Astrocyte (in vitro differentiated cells and primary cell): ENCODE measurements at places on chromosomes 4 and X. TPM values are rescaled to one million over a fixed set of nuclear protein-coding genes. Genes with fewer than 3 reads are reported as not detected.

Gene PLAC8
- 19.5 and 27.8 TPM in 2 replicates for total RNA-seq

DNA sequence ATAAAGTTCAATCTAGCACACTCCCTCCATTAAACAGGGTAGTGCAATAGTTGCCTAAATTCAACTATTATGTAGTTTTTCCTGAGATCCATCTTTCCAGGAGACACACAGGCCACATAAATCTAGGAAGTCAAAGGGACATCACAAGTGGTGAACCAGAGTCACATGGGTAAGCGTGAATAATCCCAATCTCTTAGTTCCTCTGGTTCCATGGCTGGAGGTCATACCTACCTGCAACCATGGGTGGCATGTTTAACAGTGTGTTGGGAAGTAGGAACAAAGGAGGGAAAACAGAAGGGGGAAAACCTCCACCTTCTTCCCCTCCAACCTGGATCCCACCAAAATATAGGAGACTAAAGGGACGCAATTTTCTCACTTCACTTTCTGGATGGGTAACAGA is 2651.6 kb downstream of the ARAP2 start:
- no peak overlapping the region for H3K27ac ChIP-seq
- DNase-seq, result no peak
- H3K27me3 ChIP-seq, result no peaks in the 10 kb centered on the region
- H3K36me3 ChIP-seq, result no peaks in the 10 kb centered on the region

- H3K27ac ChIP-seq, result no peak overlapping the region
- no peaks in the 10 kb centered on the region for H3K36me3 ChIP-seq
- H3K27me3 ChIP-seq, result no peaks in the 10 kb centered on the region
Observed at GRCh38 chrX:106862972-106863688, 40.0 kb downstream of the RIPPLY1 start.

GRCh38 chr4:36224972-36225903 is 19.1 kb downstream of the ARAP2 start:
- DNase-seq, result no peak
- H3K27me3 ChIP-seq, result no peaks in the 10 kb centered on the region
- no peak overlapping the region for H3K27ac ChIP-seq
- H3K4me1 ChIP-seq, result peaks cover 3% of the 10 kb centered on the region

DNA sequence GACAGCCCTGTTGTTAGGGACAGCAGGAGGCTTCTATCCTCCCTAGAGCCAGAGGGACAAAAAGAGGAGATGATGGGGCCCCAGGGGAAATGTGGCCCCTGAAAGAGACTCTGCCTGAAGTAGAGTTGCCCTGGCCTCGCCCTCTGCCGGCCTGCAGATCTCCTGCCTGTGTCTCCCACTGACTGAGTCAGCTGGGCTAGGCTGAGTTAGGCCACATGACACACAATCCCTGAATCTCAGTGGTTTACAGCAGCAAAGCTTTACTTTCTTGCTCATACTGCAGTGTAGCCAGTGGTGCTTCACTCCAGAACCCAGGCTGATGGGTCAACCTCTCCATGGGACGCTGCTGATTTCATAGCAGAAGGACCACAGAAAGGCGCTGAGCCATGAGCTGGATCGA is 23.5 kb downstream of the DRD5 start:
- no peaks in the 10 kb centered on the region for H3K36me3 ChIP-seq
- H3K27me3 ChIP-seq, result no peaks in the 10 kb centered on the region
- no peak overlapping the region for H3K27ac ChIP-seq
- DNase-seq, result no peak

- DNase-seq, result peak; percentile 4
- no peak overlapping the region for H3K27ac ChIP-seq
- no peaks in the 10 kb centered on the region for H3K36me3 ChIP-seq
- no peak overlapping the region for H3K4me3 ChIP-seq
- no peaks in the 10 kb centered on the region for H3K27me3 ChIP-seq
Observed at GRCh38 chr4:112975567-112976355, 73.7 kb upstream of the ANK2 start.

Gene IBSP
- total RNA-seq, result not detected in 2 replicates

Gene SOX3
- total RNA-seq, result 0.26 and 0.98 TPM in 2 replicates

DNA sequence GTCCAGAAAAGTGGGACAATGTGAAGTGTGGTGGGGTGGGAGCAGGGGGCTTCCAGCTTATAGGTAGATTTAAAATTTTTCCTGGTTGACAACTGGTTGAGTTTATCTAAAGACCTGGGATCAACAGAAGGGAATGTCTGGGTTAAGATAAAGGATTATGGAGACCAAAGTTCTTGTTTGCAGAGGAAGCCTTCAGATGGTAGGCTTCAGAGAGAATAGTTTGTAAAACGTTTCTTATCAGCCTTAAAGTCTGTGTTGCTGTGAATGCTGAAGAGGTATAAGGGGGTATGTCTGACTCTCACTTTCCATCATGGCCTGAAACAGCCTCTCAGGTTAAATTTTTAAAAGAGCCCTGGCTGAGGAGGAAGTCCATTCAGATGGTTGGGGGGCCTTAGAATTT is 20.5 kb downstream of the MGST2 start:
- H3K4me3 ChIP-seq, result no peak overlapping the region
- H3K27me3 ChIP-seq, result no peaks in the 10 kb centered on the region
- H3K27ac ChIP-seq, result no peak overlapping the region

Gene ARHGAP36
- total RNA-seq, result not detected in 2 replicates

Gene SORCS2
- 13.8 and 25.7 TPM in 2 replicates for total RNA-seq

DNA sequence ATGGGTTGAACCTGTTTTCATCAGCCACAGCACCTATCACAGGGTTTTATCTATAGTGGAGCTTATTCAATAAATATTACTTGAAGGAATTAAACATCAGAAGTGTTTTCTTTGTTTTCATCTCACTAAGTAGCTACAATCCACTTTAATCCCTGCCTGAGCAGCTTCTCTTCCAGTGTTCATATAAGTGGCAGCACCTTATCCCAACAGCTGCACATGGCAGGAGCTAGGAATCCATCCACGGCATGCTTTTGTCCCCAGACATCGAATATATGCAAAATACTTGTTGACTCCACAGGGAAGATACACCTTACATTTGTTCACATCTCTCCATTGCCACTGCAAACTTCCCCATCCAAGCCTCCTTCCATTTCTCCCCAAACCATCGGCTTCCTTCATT is 549.8 kb upstream of the FAM241A start:
- H3K4me3 ChIP-seq, result no peak overlapping the region
- H3K36me3 ChIP-seq, result no peaks in the 10 kb centered on the region
- no peak overlapping the region for H3K27ac ChIP-seq
- no peaks in the 10 kb centered on the region for H3K27me3 ChIP-seq
- DNase-seq, result no peak
- no peaks in the 10 kb centered on the region for H3K4me1 ChIP-seq

Gene TDO2
- 0.24 TPM in 1 of 2 replicates, not detected in the other for total RNA-seq

DNA sequence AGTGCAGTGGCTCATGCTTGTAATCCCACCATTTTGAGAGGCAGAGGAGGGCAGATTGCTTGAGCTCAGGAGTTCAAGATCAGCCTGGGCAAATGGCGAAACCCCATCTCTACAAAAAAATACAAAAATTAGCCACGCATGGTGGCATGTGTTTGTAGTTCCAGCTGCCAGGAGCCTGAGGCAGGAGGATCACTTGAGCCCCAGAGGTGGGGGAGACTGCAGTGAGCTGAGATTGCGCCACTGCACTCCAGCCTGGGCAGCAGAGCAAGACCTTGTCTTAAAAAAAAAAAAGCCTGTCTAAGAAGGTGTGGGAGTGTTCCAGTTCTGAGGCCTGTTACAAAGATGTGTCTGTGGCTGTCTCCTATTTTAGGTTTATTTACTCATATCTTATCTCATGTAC is 38.0 kb downstream of the PI4K2B start:
- H3K27ac ChIP-seq, result no peak overlapping the region
- DNase-seq, result no peak
- H3K4me3 ChIP-seq, result no peak overlapping the region

GRCh38 chr4:146275370-146275769 is 61.0 kb downstream of the REELD1 start:
- no peaks in the 10 kb centered on the region for H3K4me1 ChIP-seq
- DNase-seq, result no peak
- no peaks in the 10 kb centered on the region for H3K27me3 ChIP-seq
- no peaks in the 10 kb centered on the region for H3K36me3 ChIP-seq

Gene UGT2B17
- not detected in 2 replicates for total RNA-seq

Gene GPRASP1
- total RNA-seq, result 2.3 and 2.7 TPM in 2 replicates

DNA sequence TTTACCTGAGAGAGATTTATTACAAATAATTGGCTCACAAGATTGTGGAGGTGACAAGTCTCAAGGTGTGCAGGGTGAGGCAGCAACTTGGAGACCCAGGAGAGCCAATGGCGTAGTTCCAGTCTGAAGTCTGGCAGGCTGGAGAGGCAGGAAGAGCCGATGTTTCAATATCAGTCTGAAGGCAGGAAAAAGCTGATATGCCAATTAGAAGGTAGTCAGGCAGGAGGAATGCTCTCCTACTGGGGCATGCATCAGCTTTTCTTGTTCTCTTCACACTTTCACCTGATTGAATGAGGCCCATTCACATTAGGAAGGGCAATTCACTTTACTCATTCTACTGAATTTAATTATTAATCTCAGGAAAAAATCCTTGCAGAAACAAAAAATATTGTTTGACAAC is 1351.7 kb upstream of the ADGRL3 start:
- no peaks in the 10 kb centered on the region for H3K4me1 ChIP-seq
- H3K4me3 ChIP-seq, result no peak overlapping the region
- H3K27ac ChIP-seq, result no peak overlapping the region

GRCh38 chr4:58636381-58636780 is 1526.2 kb upstream of the IGFBP7 start:
- H3K27ac ChIP-seq, result no peak overlapping the region
- H3K36me3 ChIP-seq, result no peaks in the 10 kb centered on the region
- no peak overlapping the region for H3K4me3 ChIP-seq
- H3K27me3 ChIP-seq, result no peaks in the 10 kb centered on the region
- H3K4me1 ChIP-seq, result no peaks in the 10 kb centered on the region

DNA sequence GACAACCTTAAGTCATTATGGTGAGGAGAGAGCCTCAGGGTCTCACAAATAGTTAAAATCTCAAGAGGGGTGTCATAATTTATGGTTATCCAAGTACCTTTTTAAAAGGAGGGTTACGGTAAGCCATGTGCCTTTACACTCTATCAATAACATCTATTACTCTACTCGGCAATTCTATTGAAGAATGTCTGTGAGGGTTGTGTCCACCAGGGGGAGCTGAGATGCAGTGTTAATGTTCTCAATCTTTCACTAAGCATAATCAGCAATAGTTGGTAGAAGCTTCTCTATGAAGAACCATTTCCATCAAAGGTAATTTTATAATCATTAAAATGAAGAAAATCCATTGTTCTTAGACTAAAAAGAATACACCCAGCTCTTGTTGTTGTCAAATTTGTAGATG is 457.4 kb downstream of the CENPC start:
- H3K36me3 ChIP-seq, result no peaks in the 10 kb centered on the region
- H3K27me3 ChIP-seq, result no peaks in the 10 kb centered on the region
- H3K4me1 ChIP-seq, result no peaks in the 10 kb centered on the region
- no peak overlapping the region for H3K4me3 ChIP-seq

Gene ATXN3L
- not detected in 2 replicates for total RNA-seq

Gene TACR3
- total RNA-seq, result 0.05 TPM in 2 replicates

DNA sequence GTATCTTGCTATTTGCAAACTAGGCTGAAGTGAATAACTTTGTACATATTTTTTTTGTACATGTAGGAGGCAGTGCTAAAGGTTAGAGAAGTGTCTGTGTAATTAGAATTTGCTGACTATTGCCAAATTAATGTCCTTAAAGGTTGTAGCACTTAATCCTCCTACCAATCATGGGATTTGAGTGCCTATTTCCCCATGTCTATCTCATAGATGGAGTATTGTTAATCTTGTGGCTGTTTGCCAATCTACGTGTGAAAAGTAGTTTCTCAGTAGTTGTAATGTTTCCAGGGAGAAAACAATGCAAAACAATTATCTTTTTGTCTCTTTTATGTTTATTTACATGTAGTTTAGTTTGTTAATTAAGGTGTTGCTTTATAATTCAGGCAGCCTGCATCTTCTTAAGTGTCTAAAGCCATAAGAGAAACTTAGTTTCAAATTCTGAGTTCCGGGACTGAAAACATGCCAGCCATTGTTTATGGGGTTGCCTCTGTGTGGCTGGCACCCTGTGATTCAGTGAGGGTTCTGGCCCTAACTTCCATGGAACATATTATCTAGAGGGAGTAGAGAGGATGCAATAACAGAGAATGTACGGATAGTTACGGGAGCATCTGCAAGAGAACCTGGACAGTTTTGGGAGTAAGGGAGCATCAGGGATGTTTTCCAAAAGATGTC is 142.4 kb downstream of the KLHL8 start:
- H3K4me1 ChIP-seq, result peaks cover 7% of the 10 kb centered on the region
- H3K36me3 ChIP-seq, result no peaks in the 10 kb centered on the region
- no peak overlapping the region for H3K27ac ChIP-seq
- H3K27me3 ChIP-seq, result no peaks in the 10 kb centered on the region

GRCh38 chrX:68684291-68684918 is 36.9 kb downstream of the STARD8 start:
- H3K27me3 ChIP-seq, result no peaks in the 10 kb centered on the region
- no peaks in the 10 kb centered on the region for H3K36me3 ChIP-seq
- H3K27ac ChIP-seq, result no peak overlapping the region
- DNase-seq, result no peak
- no peak overlapping the region for H3K4me3 ChIP-seq

GRCh38 chrX:23616361-23616760 is 50.9 kb upstream of the PRDX4 start:
- DNase-seq, result peak; percentile 23
- H3K36me3 ChIP-seq, result no peaks in the 10 kb centered on the region
- no peaks in the 10 kb centered on the region for H3K4me1 ChIP-seq
- no peak overlapping the region for H3K4me3 ChIP-seq
- no peaks in the 10 kb centered on the region for H3K27me3 ChIP-seq
- H3K27ac ChIP-seq, result no peak overlapping the region

Gene TMSB15A
- 0.46 and 1.6 TPM in 2 replicates for total RNA-seq

GRCh38 chr4:128449251-128449650 is 161.6 kb upstream of the PGRMC2 start:
- H3K27me3 ChIP-seq, result no peaks in the 10 kb centered on the region
- DNase-seq, result no peak

GRCh38 chr4:52877036-52877435 is 14.9 kb downstream of the RASL11B start:
- H3K27me3 ChIP-seq, result no peaks in the 10 kb centered on the region
- no peaks in the 10 kb centered on the region for H3K36me3 ChIP-seq
- DNase-seq, result no peak
- no peaks in the 10 kb centered on the region for H3K4me1 ChIP-seq

DNA sequence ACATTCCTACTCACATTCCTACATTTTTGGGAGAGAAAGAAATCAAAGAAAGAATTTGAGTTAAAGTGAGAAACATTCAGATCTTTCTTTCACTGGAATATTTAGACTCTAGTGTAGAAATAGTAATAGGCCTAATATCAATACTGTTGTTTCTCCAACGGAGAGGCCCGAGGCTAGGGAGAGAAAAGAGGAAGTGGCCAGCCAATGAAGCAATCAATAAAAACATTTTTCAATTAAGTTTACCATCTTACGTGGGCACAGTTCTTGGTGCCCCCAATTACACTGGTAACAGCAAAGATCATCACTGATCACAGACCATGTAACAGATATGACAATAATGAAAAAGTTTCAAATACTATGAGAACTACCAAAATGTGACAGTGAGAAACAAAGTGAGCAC is 281.4 kb downstream of the GPM6A start:
- H3K27me3 ChIP-seq, result no peaks in the 10 kb centered on the region
- no peak overlapping the region for H3K4me3 ChIP-seq
- DNase-seq, result no peak
- H3K27ac ChIP-seq, result no peak overlapping the region
